CD4-positive, alpha-beta T cell treated with Interleukin-15 for 4 hours (primary cell): ENCODE measurements at places on chromosomes 1 and 21.

DNA sequence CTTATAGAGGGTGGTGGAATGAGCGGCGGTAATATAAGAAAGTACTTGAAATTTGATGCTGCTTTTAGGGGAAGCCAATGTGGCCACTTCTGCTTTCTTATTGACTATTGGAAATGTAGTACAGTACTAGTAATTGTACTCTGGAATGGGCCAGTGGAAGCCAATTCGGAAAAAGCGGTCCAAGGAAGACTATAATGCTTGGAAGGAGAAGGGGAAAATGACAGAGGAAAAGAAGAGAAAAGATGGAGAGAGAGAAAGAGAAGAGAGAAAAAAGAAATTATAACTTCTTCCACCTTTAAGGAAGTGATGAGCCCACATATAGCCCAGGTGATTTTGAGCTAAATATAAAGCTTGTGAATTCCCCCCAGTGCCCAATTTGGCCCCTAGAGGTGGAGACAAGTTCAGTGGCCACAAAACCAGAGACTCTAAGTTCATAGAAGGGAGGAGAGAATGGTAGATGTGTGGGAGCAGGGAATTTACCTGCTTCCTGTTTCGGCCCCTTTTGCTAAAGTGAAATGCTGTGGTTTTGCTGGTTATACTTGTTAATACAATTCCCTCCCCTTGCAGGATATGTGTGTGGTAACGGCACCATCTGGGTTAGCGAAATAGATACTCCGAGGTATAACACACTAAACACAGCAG lies 35.7 kb upstream of the DUSP10 start:
- peak; percentile 75 for DNase-seq

DNA sequence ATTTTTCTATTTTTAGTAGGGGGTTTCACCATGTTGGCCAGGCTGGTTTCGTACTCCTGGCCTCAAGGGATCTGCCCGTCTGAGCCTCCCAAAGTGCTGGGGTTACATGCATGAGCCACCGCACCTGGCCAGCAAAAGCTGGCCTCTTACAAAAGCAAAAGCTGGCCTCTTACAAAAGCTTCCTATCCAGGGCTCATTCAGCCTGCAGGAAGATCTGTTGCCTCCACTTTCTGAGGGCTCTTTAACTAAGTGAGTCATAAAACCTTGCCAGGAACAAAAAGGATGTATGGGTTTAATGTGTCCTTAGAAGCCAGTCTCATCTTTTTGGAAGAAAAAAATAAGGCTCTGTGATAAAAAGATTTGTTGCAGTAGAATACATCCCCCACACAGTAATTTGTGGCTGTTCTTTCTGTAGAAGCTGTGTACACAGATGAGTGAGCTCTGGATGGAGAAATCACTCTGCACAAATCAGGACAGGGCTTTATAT lies 15.0 kb downstream of the HTR1D start:
- DNase-seq, result no peak

- no peak for DNase-seq
Observed at GRCh38 chr1:3000671-3001470, 20.4 kb upstream of the ACTRT2 start.

DNA sequence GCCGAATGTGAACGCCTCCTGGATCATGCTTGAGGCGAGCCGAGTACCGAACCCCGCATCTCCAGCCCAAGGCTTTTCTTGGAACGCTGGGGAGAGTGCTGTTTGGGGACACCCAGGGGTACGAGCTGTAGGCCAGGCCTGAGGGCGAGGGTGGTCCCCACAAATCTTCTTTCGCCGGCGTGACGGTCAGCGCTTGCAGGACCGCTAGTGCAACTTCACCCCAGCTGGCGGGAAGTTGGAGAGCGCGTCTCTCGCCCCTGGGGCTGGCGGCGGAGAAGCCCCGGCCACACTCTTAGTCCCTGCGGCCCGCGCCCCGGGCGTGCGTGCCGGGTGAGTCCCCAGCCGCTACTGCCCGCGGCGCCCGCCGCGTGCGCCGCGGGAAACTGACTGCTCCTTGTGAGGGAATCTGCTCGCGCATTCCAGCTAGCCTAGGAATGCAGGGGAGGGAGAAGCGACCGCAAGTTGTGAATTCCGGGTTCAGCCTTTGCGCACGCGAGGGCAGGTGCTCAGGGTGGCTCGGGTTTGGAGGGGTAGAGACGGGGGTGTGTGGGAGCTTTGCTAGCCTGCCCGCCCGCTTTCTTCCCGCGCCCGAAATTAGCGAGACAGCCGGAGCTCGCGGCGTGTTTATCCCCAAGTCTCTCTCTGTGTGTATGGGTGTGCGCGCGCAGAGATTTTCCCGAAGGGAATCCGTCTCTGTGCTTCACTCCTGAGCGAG lies 884 bp downstream of the LHX4 start:
- no peak for DNase-seq

DNA sequence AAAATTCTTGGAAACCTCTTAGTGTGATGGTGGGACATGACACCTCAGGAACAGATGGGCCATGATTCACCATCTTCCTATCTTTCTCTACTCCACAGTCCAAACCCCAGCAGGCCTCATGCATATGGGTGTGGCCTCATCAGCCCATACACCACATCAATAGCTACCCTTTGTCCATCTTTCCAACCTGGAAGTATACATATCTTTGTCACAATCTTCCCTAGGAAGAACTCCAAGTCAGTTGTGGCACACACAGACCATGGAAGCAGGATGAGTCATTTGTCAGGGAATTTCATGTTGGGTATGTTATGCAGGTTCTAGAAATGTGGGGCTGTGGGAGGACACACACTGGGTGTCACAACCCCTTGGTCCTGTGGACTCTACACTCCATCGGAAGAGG lies 30.5 kb upstream of the CLCA4 start:
- DNase-seq, result no peak

GRCh38 chr1:8425150-8425780 lies 107.4 kb downstream of the SLC45A1 start:
- DNase-seq, result no peak

- DNase-seq, result no peak
Observed at GRCh38 chr21:33801424-33802405, 113.9 kb downstream of the ATP5PO start.

GRCh38 chr1:230087028-230087716 lies 20.1 kb downstream of the GALNT2 start:
- no peak for DNase-seq

- no peak for DNase-seq
Observed at GRCh38 chr1:42950116-42950481, 8.6 kb downstream of the SLC2A1 start.

GRCh38 chr1:10724052-10724494 lies 72.4 kb downstream of the CASZ1 start:
- no peak for DNase-seq

- peak; percentile 72 for DNase-seq
Observed at GRCh38 chr1:156356875-156357534, 12.0 kb upstream of the RHBG start.

- peak; percentile 46 for DNase-seq
Observed at GRCh38 chr1:154407198-154408091, 2.3 kb downstream of the IL6R start.

GRCh38 chr1:47918257-47918867 lies 78.8 kb downstream of the TRABD2B start:
- no peak for DNase-seq

DNA sequence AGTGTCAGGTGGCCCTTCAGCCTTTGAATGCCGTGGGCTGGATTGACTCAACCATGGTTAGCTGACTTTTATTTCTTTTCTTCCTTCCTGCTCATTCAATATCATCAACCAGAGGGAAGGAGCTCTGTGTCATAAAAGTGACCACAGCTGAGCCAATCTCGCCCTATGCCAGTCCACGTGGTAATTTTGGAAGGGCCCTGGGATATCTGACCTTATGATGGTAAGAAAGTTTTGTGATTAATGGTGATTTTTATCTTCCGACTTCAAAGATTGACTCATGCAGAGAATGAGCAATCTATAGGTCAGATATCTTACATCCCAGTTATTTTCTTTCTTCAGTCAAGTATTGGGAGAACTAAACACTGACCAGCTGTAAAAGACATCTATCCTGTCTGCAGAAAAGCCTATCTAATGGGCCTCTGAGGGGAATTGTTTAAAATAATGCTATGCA lies 170.3 kb downstream of the ZC3H11B start:
- DNase-seq, result no peak

DNA sequence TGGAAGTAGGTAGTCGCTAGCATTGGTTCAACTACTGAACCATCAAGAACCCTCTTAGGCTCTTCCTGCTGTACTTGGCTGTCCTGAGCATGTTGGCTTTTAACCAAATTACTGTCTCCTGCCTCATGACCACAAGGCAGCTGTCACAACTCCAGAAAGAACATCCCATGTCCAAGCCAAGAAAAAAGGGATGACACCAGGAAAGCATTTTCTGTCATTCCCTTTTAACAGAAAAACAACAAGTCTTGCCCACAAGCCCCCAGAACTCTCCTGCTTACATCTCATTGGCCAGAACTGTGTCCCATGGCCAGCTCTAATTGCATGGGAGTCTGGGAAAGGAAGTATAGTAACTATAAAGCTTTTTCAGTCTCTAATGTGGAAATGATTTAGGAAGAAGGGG lies 2.4 kb upstream of the RNU5D-1 start:
- no peak for DNase-seq

GRCh38 chr1:103341377-103341880 lies 184.1 kb upstream of the RNPC3 start:
- DNase-seq, result no peak

- DNase-seq, result no peak
Observed at GRCh38 chr1:6302568-6302967, 41.7 kb upstream of the GPR153 start.

GRCh38 chr1:4772294-4773010 lies 118.0 kb downstream of the AJAP1 start:
- no peak for DNase-seq

GRCh38 chr1:1243807-1244191 lies 2.7 kb downstream of the C1QTNF12 start:
- DNase-seq, result no peak

GRCh38 chr21:26148071-26148839 lies 22.3 kb downstream of the APP start:
- DNase-seq, result no peak

DNA sequence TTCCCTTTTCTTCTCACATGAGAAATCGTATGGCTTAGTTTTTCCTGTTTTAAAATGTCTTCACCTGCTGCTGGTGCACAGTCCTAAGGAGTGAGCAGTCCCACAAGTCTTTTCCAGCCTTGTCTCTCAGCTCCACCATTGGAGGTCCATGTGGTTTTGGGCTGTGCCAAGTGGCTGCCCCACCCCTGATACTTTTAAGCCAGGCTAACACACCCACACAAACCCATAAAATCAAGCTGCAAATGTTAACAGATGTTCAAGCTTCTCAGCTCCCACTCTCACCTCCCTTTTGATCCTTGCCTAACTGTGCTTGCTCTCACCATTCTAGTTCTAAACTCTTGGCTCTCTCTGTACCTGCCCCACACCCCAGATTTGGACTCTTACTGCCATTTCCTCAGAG lies 74.5 kb upstream of the COL24A1 start:
- DNase-seq, result no peak

- DNase-seq, result no peak
Observed at GRCh38 chr1:18062185-18062584, 45.4 kb upstream of the IGSF21 start.

DNA sequence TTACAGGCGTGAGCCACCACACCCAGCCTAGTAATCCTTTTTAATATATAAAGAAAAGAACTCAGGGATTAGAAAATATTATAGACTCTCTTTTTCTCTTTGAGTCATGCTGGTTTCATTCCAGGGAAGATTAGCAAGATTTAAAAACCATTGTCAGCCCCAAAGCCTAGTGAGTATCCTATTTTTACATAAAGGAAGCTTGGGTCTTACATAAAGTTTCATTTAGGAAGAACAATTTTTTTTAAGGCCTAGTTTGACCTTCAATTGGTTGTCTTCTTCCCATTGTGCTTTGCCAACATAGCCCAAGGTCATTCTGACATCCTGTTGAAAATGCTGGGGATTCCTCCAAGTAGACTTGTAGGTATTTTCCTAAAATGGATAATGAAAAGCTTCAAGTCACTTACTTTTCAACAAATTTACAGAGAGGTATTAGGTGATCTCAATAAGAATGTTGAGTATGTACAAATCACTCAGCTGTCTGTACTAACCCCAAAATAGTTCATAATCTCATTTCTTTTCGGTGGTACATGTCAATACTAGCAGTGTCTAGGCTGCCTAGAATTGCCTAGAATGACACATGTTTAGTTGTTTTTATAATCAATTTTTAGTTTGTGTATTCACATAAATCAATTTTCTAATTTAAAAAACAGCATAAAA lies 4.3 kb upstream of the KIF14 start:
- no peak for DNase-seq

DNA sequence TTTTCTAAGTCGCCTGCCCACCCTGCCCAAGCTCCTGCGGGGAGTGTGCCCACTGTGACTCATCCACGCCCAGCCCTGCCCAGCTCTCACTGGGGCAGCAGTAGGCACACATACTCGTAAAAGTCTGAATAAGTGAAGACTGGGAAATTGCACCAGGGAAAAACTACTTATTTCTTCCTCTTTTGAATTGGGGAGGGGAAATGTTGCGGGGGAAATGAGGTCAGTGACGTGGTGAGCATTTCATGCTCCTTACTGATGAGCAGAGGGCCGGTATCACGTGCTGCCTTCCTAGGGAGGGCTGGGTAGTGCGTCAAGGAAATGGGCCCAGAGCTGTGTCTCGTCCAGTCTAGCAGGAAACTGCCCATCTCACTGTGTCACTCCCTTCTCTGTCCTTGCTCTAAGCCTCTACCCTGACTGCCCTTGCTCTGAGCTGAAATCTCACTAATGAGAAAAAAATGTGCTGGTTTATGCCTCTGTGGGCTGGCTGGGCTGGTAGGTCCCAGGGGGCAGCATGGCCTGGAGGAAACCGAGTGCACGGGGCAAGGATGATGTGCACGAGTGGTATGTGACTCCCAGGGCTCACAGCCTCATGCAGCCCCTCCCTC lies 13.5 kb upstream of the TNFRSF1B start:
- no peak for DNase-seq

- no peak for DNase-seq
Observed at GRCh38 chr1:197908716-197909220, 6.3 kb downstream of the C1orf53 start.

DNA sequence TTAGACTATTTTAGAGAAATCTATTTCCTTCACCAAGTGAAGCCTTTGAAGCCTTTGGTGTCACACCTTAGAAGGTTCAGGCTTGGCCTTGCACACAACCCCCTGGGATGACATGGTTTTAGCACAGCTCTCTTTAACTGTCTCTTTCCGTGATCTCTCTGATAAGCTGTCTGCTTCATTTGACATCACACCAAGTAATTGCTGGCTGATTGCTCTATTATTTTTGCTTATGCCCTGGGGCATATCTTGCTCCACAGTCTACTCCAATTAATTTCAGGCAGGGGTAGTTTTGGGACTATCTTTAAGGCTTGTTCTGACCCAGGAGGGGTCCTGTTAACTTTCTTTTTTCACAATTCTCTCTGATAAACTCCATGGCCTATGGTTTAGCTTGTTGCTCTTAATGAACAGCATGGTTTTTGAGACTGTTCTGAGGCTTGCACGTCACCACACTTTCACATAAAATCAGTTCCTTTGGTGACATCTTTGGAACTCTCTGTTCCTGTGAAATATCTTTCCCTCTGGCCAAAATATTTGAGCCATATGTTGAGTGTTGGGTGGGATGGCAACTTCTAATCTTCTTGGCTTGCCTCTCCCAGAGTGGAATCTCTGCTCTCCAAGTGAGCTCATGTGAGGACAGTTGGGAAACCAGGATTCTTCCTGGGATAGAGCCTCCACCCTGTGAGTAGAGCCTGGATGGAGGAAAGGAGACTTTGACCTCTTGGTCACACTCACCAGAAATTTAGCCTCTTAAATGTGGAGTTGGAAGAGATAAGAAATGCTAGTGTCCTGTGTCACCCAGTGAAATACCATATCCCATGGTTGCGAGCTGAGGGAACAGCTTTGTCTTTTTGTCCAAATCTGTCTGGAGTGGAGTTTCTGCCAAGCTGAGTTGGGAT lies 63.6 kb downstream of the MAP3K21 start:
- no peak for DNase-seq
